Activated CD4-positive, alpha-beta T cell treated with anti-CD3 and anti-CD28 coated beads, Interleukin-2, amount 50 U/mL, for 1 hour (primary cell): ENCODE measurements at places on chromosomes 1 and 21.

GRCh38 chr1:210822932-210823331 is 311.0 kb downstream of the KCNH1 start:
- DNase-seq = no peak

- DNase-seq = no peak
Observed at GRCh38 chr1:5150191-5150590, 495.8 kb downstream of the AJAP1 start.

- no peak for DNase-seq
Observed at GRCh38 chr1:32128479-32128878, 20.6 kb downstream of the KPNA6 start.

- no peak for DNase-seq
Observed at GRCh38 chr21:26096494-26097371, 73.8 kb downstream of the APP start.

- no peak for DNase-seq
Observed at GRCh38 chr1:238161955-238162354, 271.2 kb upstream of the ZP4 start.

DNA sequence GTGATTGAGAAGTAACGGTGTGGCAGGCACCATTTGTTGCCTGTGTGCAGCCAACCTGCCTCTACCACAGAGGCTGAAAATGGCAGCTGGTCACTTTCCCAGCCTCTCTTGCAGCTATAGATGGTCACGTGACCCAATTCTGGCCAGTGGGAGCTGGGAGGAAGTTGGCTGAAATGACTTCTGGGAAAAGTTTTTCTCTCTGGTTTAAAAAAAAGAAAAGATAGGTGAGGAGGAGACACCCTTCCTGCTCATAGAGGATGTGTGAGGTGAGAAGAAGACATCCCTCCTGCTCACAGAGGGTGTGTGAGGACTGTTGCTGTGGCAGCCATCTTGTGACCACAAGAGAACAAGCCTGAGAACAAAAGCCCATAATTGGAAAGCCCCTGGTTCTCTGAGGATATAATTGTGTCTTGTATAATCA is 122.8 kb downstream of the SYF2 start:
- no peak for DNase-seq

- no peak for DNase-seq
Observed at GRCh38 chr1:145707183-145707867, at the start of gene PDZK1. Gene PDZK1, minus strand, starts transcription at chr1:145707368. Its CDS starts 19,347 bp downstream, at chr1:145688021.

- peak; percentile 6 for DNase-seq
Observed at GRCh38 chr1:37323486-37324377, 150.6 kb upstream of the ZC3H12A start.

GRCh38 chr1:72105201-72105600 is 177.1 kb downstream of the NEGR1 start:
- no peak for DNase-seq

DNA sequence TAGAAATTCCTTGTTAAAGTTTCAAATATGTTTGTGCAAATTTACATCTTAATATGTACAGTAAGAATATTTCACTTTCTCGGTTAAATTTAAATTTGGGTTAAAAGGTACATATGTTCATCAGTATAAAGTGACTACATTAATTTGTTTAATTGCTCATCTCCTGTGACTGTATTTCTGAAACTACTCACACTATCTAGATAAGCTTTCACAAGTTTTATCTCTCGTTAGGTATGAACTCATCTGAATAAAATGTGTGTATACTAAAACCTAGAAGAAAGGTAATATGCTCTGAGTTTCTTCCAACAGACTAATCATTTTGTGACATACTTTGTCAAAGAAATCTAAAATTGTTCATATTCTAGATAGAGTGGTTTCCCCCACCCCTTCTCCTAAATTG is 150.7 kb downstream of the PATJ start:
- DNase-seq = no peak

DNA sequence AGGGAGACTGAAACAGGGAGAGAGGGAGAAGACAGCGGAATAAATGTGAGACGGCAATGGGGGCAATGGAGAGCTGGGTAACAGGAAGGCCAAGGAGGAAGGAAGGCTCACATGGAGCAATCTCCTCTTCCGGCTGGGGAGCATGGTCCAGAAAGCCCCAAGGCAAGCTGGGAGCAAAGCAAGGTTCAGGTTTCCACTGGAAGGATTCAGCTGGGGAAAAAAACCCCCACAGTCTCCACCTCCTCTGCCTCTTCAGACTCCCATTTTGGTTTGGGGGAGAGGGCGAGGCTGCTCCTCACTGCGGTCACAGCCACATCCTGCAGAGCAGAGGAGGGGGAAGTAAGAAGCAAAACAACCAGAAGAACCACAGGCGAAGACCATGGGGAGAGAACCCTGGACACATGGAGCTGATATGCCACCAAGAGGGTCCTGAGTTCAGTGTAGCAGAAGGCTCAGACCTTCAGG is 650 bp downstream of the TNFAIP8L2 start:
- peak; percentile 43 for DNase-seq

DNA sequence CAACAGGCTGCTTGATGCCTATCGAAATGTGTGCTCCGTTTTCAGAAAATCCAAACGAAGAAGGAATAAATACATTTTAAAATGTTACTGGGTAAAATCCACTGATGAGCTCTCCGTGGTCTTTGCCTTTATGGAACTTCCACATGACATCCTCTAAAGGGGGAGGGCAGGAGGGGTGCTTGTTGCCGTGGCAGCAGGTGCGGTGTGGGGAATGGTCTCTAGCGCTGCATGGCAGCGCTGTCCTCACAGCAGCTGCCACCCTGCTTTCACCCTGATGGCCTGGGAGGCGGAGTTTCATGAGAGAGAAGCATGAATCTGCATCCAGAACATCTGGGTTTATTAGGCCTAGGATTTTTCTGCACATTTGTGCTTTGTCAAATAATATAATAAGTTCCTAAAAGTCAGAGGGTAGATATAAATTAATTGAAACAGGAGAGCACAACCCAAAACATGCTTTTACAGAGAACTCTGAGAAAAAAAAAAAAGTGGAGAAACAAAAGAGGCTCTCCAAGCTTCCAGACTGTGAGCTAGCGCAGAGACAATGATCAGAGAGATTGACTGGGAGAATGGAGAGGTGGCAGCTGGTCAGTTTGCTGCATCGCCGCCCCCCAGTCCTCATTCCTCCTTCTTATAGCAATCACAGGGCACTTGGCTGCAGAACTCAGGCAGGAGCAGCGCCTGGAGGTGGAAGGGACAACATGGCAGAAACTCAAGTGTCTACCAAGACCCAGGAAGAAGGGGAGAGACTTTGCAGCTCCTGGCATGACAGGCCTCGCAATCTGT is 228.6 kb downstream of the DSCAM start:
- DNase-seq = no peak

DNA sequence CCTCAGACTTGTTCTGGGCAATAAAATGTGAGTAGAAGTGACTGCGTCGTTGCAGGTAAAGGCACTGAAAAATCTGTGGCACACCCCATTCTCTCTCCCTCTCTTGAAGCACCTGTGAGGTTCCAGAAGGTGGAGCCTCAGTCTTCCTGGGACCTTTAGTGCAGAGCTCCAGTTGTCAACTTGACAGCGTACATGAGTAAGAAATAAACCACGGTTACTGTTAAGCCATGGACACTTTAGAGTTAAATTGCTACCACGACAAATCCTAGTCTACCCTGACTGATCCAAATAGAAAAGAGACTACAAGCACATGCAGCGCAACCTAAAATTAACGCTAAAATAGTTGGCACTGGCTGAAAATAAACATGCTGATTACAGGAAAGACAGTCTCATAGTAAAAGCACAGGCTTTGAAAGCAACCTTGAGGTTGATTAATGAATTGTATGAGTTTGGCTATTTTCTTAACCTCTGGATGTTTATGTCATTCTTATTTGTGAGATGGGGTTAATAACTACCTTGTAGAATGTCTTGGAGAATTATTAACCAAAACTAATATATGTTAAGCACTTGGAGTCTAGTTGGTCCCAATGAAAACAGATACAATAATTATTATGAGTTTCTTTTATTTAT is 93.0 kb upstream of the PLPPR4 start:
- DNase-seq = no peak

DNA sequence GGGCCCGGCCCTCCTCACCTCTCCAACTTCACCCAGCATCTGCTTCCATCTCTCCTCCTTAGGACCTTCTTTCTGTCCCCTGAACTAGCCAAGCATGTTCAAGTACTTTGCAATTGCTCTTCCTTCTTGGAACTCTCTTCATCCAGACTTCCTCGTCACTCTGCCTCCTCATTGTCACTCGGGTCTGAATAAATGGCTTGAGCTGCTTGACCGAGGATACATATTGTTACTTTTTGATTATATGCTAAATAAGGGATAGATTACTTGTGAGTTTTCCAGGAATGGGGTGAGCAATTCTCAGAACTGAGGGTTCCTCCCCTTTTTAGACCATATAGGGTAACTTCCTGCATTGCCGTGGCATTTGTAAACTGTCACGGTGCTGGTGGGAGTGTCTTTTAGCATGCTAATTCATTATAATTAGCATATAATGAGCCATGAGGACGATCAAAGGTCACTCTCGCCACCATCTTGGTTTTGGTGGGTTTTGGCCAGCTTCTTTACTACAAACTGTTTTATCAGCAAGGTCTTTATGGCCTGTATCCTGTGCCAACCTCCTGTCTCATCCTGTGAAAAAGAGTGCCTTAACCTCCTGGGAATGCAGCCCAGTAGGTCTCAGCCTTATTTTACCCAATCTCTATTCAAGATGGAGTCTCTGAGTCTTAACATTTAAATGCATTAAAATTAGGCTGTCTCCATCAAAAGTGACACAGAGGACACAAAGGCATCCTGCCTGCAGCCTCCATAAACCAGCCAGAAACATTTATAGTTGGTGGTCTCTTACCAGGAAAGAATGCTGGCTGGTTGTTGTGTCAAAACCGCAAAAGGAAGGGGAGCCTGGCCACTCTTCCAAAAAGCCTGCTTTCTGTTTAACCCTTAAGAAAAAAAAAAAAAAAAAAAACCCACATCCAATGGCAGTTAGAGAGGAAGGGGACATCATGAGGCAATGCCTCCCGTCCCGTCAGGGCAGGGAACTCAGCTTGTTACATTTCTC is 179.3 kb downstream of the KAZN start:
- no peak for DNase-seq

DNA sequence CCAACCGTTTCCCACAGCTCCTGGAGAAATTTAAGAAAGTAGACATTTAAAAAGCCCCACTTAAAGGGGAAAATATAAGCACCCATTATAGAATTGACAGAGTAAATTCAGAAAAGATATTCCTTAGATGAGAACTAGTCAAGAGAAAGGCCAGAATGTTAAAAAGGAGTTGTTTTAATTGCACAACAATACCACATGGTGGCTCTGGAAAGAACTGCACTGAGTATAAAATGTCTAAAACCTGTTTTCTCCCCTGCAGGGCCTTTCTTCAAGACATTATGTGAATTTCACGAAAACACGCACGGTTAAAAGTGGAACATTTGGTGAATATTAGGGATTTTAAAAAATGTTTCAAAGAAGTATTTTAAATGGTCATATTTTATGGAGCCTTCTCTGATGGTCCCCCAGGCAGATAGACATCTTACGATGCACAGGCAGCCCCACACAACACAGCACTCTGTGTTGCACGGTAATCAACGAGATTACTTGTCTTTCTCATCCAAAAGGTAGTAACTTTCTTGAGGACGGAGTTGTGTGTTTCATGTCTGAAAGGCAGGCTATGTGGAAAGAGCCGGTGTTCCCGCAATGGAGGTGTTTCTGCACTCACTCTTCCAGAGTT is 101.9 kb downstream of the PRRX1 start:
- no peak for DNase-seq

- no peak for DNase-seq
Observed at GRCh38 chr21:45511007-45511406, 31.2 kb downstream of the SLC19A1 start.

GRCh38 chr21:43859747-43860214 is 5.2 kb upstream of the AGPAT3 start:
- no peak for DNase-seq

- peak; percentile 58 for DNase-seq
Observed at GRCh38 chr1:154157520-154158306, 2.8 kb upstream of the NUP210L start.

DNA sequence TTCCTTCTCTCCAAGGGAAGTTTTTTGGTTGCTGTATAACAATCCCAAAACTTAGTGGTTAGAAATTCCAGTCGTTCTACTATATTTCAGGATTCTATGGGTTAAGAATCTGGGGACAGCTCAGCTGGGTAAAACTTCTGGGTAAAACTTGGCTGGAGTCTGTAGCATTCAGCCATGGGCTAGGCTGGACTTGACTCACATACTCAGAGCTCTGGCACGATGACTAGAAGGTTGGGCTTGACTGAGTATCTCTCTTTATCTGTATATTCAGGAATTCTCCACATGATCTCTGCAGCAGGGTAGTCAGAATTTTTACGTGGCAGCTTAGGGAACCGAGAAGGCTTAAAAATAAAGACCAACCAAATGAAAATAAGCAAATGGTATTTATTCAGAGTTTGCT is 28.2 kb upstream of the HRNR start:
- DNase-seq = no peak

DNA sequence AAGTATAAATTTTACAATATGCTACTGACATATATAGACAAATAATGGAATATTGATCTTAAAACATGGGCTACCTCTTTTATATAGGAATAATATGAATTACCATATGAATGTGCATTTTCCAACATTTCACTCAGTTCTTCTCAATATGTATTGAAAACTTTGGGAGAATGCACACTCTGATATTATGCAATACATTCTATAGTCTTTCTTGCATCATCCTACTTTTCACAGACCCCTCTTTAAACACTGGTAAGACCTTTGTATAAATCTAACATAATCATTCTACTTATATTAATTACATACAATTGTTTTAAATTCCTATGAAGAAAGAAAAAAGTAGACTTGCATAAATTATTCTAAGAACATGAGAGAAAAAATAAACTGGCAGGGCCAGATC is 69.2 kb downstream of the NCAM2 start:
- DNase-seq = no peak

GRCh38 chr1:212938846-212939245 is 11.5 kb upstream of the VASH2 start:
- no peak for DNase-seq

DNA sequence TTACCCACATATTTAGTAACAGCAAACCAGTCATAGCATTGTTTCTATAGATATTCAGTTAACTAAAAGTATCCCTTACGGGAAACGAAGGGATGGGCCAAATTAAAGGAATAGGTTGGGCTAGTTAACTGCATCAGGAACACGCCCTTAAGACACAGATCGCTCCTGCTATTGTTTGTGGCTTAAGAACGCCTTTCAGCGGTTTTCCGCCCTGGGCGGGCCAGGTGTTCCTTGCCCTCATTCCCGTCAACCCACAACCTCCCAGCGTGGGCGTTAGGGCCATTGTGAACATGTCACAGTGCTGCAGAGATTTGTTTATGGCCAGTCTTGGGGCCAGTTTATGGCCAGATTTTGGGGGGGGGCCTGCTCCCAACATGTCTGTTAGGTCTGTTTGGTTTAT is 14.7 kb downstream of the TNFRSF18 start:
- no peak for DNase-seq

DNA sequence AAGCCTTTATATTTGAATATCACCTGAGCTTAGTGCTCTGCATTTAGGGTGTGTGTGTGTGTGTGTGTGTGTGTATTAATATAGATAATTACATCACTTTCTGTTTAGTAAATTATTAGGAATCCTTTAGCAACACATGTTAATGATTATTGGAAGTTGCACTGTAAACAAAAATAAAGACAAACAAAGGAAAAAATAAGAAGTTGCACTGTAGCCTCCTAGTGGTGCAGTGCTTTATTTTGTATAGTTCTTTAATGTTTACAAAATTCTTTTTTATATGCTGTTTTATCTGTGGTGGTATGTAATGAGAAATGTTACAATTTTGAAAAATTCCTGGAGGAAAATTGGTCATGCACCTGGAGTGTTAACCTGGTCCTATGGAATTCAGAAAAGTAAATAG is 69.2 kb downstream of the UBE4B start:
- no peak for DNase-seq
